ENCODE measurements at places on chromosomes 12 and 14.
A peak's percentile ranks its signal among the peaks of the same experiment; 100 is the strongest.

DNA sequence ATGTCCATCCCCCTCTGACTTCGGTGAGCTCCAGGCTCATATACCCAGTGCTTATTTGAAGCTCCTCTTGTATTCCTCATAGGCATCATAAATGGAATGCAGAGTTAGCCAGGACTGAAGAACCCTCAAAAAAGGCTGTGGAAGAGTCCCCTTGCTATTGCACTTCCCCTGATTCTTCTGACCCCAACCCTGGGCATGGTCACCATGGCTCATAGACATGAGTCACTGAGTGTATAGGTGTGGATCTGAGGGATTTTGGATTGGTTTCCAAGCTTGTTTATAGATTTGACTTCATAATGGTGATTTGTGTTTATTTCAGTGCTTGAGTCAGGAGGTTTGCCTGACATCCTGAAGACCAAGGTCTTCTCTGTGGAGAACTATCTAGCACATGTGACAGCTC is 98.4 kb upstream of the SLC38A2 start:
- DNase-seq: peak; percentile 32

GRCh38 chr12:77124767-77125166 is 59.4 kb upstream of the E2F7 start:
- DNase-seq: peak; percentile 49

DNA sequence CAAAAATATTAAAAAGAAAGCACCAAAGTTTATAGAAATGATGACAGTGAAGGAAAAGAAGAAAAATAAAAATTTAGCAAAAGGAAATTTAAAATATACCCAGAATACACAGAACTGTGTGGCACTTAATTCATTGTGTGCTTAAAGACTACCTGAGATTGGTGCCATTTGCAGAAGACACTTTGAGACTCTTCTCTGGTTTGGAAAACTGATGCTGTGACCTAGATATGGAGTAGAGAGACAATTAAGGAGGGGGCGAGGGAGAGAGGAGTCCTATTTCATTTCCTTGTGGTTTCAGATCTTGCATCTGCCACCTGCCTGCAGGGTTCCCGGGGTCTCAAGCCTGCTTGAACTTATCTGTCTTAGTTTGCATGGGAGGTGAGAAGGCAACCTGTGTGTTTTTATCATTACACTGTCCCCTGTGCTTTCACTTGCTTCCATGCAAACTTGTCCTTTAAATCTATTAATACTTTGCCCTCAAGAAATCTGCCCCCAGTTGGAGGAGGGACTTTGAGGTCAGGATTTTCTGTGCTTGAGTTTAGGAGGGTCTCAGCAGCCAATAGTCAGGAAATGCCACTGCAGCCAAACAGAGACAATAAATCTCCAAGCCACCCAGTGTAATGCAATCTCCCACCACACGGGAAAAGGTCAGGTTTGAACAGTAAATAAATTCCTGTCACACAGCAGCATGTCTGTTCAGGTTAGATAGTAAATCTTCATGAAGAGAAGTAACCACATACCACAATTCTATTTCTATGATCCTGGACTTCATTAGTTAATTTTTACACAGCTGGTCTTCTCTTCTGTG is 119.4 kb downstream of the CAND1 start:
- no peak for DNase-seq

DNA sequence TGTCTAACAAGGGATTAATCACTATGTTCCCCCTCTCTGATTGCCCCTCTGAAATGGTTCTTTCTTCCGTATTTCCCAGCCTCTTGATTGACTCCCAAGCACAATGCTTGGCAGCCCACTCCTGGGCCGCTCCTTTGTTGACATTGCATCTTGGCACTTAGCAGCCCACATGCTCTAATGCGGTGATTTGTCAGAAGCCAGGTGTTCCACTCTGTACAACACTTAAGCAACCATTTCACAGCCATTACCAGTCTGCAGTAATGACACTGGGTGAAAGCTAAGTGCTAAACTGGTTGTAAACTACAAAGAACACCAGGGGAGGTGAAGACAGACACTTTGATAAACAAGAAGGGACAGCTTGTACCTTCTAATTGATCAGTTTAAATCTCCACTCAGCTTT is 353.5 kb downstream of the TMEM132D start:
- DNase-seq: no peak

GRCh38 chr14:35405304-35405996 is 901 bp upstream of the NFKBIA start:
- no peak for DNase-seq
